ENCODE measurements at places on chromosomes 13 and 19.

GRCh38 chr19:35888398-35888797, 11.9 kb downstream of the NFKBID start:
- DNase-seq, result no peak

DNA sequence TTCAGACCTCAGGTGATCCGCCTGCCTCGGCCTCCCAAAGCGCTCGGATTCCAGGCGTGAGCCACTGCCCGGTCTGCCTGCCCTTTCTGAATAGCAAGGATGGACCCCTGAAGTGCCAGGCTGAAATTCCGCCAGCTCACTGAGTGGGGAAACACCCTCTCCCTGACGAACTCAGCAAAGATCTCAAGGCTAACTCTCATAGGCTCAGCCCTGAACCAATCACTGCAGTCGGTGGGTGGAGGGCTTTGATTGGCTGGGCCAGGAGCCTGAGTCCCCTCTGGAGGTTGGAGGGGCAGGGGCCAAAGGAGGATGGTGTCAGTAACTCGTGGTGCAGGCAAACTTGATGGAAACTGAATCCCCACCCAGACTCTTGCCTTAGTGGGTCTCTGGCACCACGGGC, 11.2 kb upstream of the COMP start:
- DNase-seq, result no peak

DNA sequence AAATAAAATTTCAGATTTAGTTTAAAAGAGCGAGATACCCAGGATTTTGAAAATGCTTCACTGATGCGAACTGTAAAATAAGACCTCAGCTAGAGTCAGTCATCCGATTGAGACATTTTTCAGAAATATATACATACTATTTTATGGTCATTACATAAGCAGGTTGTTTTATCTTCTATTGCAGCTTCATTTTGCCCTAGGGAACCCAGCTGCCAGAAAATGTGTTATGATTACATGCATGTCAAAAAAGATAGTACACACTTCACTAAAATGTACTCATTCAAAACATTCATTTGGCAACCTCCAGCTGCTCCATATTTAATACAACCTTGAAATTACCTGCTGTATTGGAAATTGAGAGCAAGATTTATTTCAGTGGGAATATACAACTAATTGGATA, 483.8 kb upstream of the SLITRK6 start:
- DNase-seq, result no peak

DNA sequence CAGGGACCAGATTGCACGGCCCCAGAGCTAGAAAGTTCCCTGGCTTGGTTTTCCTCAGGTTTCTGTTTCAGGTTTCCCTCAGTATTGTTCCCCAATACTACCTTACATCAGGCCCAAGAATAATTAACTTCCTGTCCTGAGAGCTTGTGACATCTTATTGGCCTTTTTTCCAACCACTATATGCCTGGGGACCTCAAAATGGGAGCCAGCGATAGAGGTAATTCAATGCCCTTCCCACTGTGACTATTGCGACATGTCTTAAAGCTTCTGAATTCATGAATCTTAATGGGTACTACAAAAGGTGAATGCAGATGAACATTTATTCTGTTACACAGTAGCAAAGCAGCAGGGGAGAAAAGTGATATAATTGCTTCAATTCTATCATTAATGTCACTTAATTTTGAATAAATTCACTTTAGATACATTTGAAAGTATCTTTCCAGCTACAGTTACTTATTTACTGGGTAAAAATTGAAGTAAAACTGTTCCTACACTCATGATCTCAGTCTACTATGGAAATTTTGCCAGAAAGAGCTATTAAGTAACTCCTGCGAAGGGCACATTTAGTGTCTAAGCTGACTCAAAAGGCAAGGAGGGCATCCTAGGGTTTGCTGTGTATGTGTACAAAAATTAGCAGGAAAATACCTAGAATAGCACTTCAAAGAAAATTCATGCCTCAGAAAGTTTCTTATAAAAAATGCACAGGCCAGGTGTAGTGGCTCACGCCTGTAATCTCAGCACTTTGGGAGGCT, 4.1 kb downstream of the CRYL1 start:
- no peak for DNase-seq

DNA sequence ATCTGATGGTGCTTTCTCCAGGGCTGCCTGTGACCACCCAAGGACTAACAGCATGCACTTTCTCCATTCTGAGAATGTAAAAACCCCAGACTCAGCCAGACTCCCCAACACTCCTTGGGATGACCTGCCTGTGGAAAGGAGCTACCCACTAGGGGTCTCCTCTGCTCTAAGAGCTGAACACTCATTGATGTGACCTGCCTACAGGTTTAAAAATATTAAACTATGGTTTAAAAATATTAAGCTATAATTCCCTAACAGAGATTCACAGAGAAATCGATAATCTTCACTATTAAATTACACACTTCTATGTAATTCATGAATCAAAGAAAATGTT, 696.2 kb upstream of the SLITRK5 start:
- DNase-seq, result no peak

- DNase-seq, result no peak
Observed at GRCh38 chr13:41746259-41746658, 214.7 kb downstream of the VWA8 start.

DNA sequence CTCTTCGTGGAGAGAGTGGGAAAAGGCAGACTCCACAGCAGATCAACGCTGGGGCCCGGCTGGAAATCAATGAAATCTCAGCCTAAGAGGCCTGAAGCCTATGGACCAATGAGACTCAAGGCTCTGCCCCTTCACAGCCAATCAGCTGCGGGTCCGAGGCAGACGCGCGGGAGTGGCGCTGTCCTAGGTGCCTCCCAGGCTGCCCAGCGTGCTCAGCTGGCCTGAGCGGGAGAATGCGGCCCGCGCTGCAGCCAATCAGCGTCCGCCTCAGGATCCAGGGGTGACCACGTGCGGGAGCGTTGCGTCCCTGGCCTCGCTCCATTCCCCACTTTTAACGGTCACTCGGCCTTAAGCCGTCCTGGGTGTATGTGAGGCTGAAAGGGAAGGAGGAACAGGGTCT, at the start of gene ZBTB32:
Gene ZBTB32 (plus strand): TSS at position 341 of the 400 bp plus-strand sequence. CDS start 10,069 bp downstream, outside the sequence.
- no peak for DNase-seq

- DNase-seq, result no peak
Observed at GRCh38 chr19:54670576-54671357, 8.0 kb downstream of the LILRB4 start.

GRCh38 chr19:27972291-27973040, 1240.5 kb downstream of the UQCRFS1 start:
- DNase-seq, result no peak

- no peak for DNase-seq
Observed at GRCh38 chr13:109938255-109938936, 152.0 kb upstream of the IRS2 start.

DNA sequence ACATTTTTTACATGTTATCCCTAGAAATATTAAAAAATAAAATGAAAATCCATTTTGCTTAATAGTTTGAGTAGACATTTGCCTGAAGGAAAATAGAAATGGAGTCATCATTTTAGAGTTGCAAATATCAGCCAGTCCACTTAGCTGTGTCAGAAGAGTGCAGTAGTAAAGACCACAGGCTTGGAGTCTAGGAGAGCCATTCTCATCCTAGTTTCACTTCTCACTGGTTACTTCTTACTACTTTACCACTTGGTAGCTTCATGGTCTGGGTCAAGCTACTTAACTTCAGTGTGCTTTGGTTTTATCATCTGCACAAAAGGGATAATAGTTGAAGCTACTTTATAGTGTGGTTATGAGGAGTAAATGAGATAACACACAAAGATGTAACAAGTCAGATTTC, 286.5 kb upstream of the NBEA start:
- DNase-seq, result no peak

GRCh38 chr19:40714441-40715299, 2.0 kb downstream of the COQ8B start:
- DNase-seq, result peak; percentile 64

- DNase-seq, result no peak
Observed at GRCh38 chr13:48437371-48437770, 24.5 kb upstream of the LPAR6 start.

DNA sequence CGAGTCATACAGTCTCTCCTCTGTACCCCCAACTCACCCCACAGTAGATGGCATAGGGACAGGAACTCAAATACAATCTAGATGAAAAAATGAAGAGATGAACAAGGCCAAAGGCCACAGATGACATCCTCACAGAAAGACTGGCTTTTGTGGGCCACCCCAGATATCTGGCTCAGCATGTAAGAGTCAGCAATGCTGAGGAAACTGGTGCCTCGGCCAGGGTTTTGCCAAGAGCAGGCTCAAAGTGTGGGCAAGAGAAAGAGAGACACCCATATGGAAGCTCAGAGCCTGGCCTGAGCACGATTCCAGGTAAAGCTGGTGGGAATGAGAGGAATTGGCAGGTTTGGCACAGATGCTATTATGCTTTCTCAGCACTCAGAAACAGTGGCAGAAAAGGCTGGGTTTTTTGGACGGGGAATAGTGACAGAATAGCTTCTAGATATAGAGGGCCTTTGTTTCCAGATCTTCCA, 460.6 kb downstream of the FOXO1 start:
- no peak for DNase-seq

GRCh38 chr13:60974296-60974695, 441.4 kb downstream of the PCDH20 start:
- no peak for DNase-seq

DNA sequence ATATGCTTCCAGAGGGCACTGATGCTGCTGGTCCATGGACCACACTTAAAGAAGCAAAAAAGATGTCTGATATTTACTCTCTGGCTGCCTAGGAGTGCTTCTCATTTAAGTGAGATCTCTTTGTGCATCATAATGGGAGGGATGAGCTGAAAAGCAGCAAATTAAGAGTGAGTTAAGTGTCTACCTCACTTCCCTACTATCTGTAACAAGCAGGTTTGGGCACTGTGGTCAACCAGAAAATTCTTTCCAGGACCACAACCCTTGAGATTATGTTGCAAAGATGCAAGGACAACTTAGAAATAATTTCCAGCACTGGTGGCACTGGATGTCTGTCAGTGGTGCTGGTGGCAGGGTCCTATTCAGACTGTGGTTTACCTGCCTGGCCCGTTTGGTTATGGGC, 52.1 kb upstream of the USPL1 start:
- peak; percentile 15 for DNase-seq

GRCh38 chr19:49875857-49876421, 1.2 kb downstream of the AKT1S1 start:
- DNase-seq, result no peak

DNA sequence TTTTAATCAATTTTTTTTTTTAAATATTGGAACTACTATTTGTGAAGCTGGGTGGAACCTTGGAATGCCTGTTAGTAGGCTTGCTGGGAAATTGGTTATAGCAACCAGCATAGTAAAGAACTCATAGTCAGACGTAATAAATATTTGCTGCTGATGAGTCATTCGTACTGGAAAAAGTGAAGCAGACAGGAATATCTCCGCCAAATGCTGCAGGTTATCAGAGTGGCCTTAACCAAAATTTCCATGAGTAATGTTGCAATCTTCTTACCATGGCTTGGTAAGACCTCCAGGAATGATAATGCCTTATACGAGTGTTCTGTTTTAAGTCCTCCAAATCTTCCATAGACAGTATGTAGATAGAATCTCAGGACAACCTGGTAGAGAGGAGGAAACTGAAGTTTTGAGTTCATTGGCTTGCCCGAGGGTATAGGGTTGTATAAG, 34.2 kb downstream of the MBNL2 start:
- DNase-seq, result no peak

GRCh38 chr13:80239571-80240255, 101.2 kb downstream of the SPRY2 start:
- no peak for DNase-seq

DNA sequence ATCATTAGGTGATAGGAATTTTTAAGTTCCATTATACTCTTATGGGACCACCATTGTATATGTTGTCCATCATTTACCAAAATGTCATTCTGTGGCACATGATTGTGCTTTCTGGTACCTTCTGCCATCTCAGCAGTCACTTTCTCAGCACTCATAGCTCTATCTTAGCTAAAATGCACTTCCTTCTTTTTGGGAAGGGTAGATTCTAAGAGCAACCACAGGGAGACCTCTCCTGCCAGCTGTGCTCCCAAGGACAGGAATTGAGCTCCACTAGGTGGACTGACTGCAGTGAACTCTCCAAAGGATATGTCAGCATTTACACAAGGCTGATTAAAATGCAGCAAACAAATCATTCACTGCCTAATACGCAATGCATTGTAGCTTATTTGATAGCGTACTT, 91.8 kb upstream of the OBI1 start:
- DNase-seq, result no peak

GRCh38 chr13:88144580-88144979, 473.4 kb downstream of the SLITRK5 start:
- DNase-seq, result no peak

GRCh38 chr13:100100115-100100879, 11.4 kb downstream of the PCCA start:
- no peak for DNase-seq

GRCh38 chr13:80251403-80251802, 89.5 kb downstream of the SPRY2 start:
- peak; percentile 10 for DNase-seq

DNA sequence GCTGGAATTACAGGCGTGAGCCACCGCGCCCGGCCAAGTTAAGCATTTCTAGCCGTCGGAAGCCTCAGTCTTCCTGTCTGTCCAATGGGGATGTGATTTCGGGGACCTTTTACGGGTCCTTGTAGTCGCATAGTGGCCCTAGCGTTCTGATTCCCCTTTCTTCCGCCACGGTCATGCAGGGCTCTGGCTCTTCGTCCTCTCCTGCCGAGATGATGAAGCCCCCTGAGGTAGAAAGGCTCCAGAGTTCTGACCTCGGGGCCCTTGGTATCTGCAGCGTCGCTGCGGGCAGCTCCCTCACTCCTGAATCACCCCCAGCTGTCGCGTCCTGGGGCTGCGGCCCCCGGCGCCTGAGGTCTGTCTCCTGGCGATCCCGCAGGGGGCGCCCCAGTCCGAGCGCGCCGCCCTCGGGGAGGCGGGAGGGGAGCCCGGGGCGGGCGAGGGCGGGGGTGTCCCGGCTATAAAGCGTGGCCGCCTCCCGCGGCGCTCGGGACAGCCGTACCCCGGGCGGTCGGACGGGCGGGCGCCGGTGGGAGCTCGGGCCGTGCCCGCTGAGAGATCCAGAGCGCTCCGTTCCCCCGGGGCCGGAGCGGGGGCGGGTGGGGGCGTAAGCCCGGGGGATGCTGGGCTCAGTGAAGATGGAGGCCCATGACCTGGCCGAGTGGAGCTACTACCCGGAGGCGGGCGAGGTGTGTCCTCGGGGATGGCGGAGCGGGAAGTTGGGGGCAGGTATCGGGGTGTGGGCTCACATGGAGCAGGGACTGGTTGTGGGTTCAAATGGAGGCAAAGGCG, at the start of gene FOXA3:
Gene FOXA3 (plus strand): TSS at position 487 of the 789 bp plus-strand sequence. CDS start 131 bp downstream, at position 618.
- DNase-seq, result no peak

GRCh38 chr19:18112989-18113478, 15.5 kb downstream of the MAST3 start:
- DNase-seq, result peak; percentile 38

GRCh38 chr13:46404733-46405100, 17.7 kb upstream of the RUBCNL start:
- DNase-seq, result peak; percentile 36
